MG63 (cell line): ENCODE measurements at places on chromosomes 12 and 14.

DNA sequence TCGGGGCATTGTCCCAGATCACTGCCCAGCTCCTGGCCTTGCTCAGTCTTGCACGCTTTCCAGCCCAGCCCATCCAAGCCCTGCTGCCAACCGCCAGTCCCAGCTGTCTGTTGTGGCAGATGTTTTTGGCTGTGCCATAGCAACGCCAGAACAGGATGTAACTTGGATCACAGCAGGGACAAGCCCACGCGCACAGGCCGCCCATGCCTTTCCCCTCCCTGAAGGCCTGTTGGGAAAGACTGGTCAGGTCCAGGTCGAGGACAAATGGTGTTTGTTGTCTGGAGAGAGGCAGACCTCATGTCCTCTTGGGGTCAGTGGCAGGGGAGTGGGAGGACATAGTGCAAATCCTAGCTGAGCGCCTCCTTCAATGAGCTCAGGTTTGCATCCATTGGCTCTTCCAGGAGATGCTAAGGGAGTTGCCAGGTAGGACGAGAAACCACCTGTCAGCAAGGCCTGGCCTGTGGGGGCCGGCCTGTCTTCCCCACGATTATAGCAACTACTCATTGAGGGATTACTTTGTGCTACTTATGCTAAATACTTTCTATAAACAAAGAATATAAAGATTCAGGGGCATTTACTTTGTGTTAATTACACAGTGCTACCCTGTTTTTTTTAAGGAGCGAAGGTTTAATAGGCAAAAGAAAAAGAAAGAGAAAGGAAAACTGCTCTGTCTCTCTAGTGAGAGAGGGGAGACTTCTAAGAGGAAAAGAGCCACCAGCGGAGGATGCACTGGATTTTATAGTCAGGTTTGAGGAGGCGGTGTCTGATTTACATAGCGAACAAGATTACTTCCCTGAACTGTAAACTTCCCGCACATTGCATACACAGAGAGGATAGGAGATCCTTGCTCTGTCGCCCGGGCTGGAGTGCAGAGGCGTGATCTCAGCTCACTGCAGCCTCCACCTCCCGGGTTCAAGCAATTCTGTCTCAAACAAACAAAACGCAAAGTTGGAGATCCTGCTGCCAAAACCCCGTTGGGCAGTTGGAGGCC is 42.8 kb upstream of the CORO1C start:
- DNase-seq, result peak; percentile 71

GRCh38 chr12:51904951-51905470 is 2.3 kb upstream of the ACVRL1 start:
- DNase-seq, result no peak

- DNase-seq, result no peak
Measured at GRCh38 chr14:98834119-98834518, 437.9 kb downstream of the BCL11B start.

DNA sequence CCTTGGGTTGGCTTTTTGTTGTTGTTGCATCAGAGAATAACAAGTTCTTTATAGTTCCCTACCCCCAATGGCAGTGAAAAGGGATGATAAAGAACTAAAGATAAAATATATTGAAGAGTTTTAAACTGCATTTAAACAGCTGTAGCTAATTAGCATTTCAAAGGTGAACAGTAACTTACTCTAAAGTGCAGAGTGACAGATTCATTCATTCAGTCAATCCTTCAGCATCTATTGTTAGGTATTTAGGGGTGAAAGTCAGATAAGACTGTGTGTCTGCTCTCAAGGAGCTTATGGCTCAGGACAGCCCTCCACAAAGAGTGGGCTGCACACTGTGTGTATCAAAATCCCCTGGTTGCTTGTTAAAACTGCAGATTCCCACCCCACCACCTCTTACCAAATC is 146.1 kb downstream of the SSPN start:
- DNase-seq, result no peak

GRCh38 chr14:87626266-87626665 is 366.7 kb downstream of the GALC start:
- no peak for DNase-seq

DNA sequence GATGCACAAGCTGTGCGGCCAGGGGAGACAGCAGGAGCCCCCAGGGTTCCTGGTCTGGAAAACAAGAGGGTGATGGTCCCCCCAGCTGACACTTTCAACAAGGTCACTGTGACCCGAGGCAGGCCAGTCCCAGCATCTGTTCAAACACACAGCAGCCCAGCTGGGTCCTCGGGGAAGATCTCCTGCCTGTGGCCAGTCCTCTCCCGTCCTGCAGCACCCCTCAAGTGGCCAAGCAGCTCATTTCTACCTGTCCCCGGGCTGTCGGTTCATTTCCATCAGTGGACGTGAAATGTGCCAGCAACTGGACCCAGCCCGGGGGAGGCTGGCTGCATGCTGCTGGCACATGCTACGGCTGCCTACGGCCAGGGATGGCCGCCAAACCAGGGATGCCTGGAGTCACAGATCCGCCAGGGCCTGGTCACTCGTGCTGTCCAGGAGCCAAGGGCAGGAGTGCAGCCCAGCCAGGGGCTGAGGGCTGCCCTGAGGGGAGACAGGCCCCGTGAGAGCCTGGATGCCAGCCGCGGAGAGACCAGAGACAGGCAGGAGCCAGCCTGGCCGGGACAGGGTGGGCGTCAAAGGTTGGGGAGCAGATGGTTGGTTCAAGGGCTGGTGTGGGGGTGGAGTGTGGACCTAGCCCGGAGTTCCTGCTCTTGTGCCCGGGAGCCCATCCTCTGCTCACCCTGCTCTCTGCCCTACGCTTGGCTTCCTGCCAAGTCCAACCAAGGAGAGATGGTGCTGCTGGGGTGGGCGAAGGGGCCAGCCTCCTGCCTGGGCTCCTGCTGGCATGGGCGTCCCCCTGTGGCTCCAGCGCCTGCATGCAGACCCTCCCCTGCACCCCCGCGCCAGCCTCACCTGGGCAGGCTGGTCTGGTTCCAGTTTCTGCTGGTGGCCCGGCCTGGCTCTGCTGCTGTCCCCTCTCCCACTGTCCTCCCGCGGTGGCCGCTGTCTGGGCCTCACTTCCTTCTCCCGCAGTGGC is 143.8 kb downstream of the ADGRD1 start:
- peak; percentile 36 for DNase-seq

- peak; percentile 56 for DNase-seq
Measured at GRCh38 chr12:12704593-12705230, 8.7 kb upstream of the GPR19 start.

DNA sequence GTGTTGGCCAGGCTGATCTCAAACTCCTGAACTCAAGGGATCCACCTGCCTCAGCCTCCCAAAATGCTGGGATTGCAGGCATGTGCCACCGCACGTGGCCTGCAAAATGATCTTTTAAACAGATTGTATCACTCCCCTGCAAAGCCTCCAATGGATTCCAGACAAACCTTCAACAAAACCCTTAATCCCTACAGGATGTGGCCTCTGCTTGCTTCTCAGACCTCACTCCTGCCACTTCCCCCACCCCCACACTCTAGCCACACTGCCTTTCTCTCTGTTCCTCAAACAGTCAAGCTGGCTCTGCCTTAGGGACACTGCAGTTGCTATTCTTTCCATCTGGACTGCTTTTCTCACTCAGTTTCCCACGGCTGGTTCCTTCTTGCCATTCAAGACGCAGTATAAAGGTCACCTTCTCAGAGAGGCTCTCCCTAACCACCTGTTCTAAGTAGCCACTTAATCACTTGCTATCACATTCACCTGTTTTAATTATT is 47.3 kb upstream of the TMED10 start:
- DNase-seq, result no peak

DNA sequence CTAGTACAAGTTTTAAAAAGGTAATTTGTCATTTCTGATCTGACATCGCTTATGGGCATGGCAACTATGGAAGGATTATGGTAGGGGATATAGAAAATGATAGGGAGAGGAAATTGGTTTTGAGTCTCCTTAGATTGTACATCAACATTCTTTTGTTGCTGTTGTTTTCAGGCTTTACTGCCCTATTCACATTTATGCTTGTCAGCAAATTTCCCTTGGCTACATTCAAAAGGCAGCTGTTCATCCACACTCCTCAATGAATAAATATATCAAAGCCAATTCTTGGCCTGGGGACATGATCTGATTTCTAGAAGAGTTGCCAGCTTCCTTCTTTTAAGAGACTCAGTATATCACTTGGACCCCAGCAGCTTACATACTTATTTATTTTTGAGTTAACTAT is 283.4 kb downstream of the CEP128 start:
- DNase-seq, result no peak

- no peak for DNase-seq
Measured at GRCh38 chr12:104704224-104704779, 247.6 kb downstream of the CHST11 start.

DNA sequence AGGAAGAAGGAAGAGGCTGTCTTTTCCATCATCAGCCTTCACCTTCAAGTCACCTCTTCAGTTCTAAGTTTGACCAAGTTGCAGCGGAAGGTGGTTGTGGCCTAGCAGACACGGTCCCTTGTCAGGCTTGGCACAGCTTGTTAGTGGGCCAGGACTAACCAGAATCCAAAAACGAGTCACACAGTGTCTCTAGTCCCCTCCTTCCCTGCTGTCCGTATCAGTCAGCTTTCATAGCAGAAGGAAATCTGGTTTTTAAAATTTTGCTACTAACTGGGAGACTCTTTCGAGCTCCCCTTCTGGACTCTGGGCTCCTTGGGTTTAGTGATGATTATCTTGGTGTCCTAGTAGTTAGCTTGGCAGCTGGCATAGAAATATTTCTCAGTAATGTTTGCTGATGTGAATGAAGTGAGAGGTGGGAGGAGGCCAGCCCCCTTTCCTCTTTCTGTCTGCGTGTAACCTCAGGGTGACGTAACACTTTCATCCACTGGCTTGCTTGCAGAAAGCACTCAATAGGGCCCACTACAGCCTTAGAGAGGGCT is 3.8 kb downstream of the ETV6 start:
- no peak for DNase-seq

GRCh38 chr12:55470088-55470829 is at the start of gene OR6C70:
TSS of gene OR6C70 (minus strand) at chr12:55470138. CDS start at chr12:55470138, 0 bp downstream.
- peak; percentile 44 for DNase-seq

- no peak for DNase-seq
Measured at GRCh38 chr14:28776482-28777266, 10.1 kb downstream of the FOXG1 start.

DNA sequence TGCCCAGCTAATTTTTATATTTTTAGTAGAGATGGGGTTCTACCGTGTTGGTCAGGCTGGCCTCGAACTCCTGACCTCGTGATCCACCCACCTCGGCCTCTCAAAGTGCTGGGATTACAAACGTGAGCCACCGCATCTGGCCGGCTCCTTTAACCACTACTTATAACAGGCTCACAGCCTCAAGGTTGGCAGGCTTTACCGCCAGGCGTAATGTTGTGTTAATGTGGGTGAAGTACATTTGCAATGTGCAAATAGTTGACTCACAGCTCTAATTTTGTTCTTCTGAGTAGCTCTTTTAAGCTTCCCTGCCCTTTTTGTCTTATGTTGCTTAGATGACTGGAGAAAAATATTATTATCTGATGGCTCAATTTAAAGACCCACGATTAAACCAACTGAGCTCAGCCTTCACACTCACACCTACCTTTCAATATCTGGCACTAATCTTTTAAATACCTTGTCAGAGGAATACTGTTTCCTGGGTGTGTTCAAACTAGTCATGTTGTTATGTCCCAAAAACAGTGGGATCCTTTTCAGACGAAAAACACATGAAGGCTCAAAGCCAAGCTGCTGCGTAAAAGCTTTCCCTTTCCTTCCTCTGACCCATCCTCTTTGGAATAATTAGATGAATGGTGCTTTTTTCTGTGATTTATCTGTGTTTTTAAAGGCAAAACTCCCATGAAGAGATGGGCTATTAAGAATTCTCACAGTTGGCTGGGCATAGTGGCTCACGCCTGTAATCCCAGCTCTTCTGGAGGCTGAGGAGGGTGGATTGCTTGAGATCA is 57.2 kb upstream of the USP44 start:
- peak; percentile 98 for DNase-seq

DNA sequence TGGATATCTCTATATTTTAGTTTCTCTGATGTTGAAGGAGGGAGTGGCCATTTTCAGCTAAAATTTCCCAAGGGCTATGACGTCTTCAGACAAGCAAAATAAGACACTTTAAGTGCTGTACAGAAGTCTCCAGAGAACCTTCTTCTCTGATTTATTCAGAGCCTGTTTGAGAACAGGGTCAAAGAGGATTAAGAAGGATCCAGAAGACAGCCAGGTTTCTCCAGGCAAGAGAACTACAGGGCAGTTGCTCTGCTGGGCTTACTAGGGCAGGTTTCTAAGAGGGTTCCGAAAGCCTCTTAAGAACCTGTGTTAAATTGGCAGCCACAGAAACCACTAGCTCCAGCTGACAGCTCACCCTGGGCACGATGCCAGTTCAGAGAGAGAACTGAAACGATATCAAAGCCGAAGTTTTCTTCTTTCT is 1.2 kb downstream of the MGP start:
- peak; percentile 67 for DNase-seq

DNA sequence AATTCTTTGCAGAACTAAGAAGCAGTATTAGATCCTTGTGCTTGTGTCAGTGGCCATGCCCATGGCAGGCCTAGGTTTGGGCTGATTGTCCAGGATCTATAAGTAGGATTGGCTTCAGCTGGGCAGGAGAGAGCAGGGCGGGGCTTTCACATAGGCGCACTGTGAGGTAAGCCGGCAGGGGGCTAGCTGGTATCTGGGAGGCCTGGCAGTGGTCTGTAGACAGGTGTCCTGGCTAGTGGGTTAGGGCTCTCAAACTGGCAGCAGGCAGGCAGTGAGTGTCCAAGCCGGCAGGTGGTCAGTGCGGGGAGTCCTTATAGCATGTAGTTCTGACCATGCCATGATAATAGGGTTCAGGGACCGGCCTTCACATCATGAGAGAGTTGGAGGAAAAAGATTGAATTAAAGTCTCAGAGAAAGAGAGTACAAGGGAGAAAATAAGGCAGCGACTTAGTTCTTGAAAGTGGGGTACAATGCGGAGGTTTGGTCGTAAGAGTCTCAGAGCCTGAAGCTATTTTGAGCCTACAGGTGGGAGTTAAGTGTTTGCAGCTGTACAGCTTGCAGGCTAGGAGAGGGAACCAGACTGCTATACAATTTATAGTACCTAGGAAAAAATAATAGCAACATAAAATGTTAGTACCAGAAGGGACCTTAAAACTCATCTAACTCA is 137.4 kb downstream of the TPH2 start:
- no peak for DNase-seq

DNA sequence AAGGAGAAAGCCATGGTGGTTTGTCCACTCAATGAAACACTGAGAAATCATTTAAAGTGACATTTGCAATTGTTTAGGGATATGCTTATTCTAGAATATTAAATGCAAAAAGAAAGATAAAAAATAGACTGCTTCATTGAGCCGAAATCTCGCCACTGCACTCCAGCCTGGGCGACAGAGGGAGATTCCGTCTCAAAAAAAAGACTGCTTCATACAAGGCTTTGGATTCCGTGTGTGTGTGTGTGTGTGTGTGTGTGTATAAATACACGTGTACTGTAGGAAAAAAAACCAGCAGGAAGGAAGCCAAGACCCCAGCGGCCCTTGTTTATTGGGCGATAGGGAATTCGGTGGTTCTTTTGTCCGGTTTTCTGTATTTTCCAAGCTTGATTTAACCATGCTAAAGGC is 3.2 kb upstream of the ZNF839 start:
- peak; percentile 48 for DNase-seq
